Activated naive CD8-positive, alpha-beta T cell treated with anti-CD3 and anti-CD28 coated beads for 36 hours (primary cell): ENCODE measurements at places on chromosomes 2 and 18. TPM values are rescaled to one million over a fixed set of nuclear protein-coding genes. Genes with fewer than 3 reads are reported as not detected.

The ANKRD44 gene
- total RNA-seq = 121 TPM

DNA sequence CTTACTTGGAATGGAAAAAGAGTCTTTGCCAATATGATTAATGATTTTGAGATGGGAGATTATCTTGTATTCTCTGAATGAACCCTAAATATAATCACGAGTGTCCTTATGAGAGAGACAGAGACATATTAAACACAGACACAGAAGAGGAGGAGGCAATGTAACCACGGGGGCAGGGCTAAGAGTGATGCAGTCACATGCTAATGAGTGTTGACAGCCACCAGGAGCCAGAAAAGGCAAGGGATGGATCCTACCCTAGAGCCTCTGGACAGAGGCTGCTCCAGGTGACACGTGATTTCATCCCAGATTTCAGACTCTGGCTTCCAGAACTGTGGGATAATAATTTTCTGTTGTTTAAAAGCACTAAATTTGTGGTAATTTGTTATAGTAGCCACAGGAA, 679.6 kb downstream of the MBD2 start:
- H3K36me3 ChIP-seq = no peaks in the 10 kb centered on the region
- no peaks in the 10 kb centered on the region for H3K4me1 ChIP-seq
- no peak for DNase-seq
- no peak overlapping the region for H3K4me3 ChIP-seq
- H3K27me3 ChIP-seq = no peaks in the 10 kb centered on the region

- H3K4me3 ChIP-seq = no peak overlapping the region
- no peak for DNase-seq
- H3K36me3 ChIP-seq = no peaks in the 10 kb centered on the region
- H3K27ac ChIP-seq = no peak overlapping the region
- H3K27me3 ChIP-seq = no peaks in the 10 kb centered on the region
These were observed 1603.3 kb upstream of the ZEB2 start for GRCh38 chr2:146123256-146123655.

DNA sequence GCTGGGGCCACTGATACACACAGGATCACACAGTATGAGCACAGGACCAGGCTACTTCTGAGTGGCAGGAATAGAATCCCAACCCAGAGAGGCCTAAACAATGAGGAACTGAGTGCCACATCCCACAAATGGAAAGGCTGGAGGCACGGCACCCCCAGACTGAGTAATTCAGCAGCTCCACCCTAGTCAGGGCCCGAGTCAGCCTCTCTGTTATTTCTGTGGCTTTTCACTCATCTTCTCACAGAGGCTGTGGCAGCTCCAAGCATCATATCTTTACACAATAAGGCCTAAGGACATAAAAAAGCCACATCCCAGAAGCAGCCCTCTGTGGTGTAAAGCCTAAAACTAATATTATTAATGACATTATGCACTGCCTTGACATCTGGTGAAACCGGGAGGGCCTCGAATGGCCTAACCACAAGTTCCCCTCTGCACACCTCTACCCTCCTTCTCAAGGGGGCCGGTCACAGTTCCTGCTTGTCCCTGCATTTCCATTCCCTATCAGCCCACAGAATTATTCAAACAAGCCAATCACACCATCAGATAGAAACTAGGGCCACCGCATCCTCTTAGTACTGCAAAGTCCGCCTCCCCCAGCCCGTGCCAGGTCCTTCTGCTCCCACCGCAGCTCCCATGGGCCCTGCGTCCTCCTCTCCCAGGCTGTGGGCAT, 12.5 kb upstream of the MAL start:
- H3K27me3 ChIP-seq = no peaks in the 10 kb centered on the region
- no peak overlapping the region for H3K4me3 ChIP-seq

DNA sequence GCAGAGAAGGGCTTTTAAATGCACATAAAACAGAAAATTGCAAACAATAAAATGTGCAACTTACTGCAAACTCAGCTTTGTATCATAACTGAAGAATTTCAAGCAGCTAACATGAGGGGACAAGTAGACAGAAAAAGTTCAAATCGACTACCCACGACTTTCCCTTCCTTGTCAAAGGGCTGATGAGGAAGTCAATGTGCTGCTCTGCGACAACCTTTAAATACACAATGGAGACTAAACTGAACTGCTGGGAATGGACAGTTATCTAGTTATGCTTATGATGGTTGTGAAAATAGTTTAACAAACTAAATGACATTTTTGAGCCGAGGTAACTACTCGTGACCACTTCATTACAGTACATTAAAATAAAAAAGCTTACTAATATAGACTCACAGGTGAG, 84.1 kb downstream of the INO80D start:
- peaks cover 9% of the 10 kb centered on the region for H3K4me1 ChIP-seq
- H3K4me3 ChIP-seq = no peak overlapping the region

The MPP4 gene
- total RNA-seq = not detected

DNA sequence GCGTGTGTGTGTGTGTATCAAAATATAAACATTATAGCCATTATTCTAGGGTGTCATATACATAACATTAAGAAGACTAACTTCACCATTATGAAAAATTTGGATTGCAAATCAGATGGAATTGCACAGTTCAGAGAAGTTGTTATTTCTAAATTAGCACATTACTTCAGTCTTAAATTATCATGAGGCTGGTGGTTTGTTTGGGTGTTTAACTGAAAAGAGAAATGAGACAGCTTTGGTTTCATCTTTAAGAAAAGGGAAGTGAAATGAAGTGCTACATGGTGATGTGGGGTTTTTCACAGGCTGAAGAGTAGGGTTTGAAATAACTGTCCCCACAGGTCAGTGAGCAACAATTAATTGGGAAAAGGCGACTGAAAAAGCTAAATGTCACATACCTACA, 161.2 kb upstream of the XIRP2 start:
- no peak for DNase-seq
- no peaks in the 10 kb centered on the region for H3K27me3 ChIP-seq
- H3K4me1 ChIP-seq = no peaks in the 10 kb centered on the region
- no peak overlapping the region for H3K4me3 ChIP-seq

The AQP12B gene
- not detected for total RNA-seq

DNA sequence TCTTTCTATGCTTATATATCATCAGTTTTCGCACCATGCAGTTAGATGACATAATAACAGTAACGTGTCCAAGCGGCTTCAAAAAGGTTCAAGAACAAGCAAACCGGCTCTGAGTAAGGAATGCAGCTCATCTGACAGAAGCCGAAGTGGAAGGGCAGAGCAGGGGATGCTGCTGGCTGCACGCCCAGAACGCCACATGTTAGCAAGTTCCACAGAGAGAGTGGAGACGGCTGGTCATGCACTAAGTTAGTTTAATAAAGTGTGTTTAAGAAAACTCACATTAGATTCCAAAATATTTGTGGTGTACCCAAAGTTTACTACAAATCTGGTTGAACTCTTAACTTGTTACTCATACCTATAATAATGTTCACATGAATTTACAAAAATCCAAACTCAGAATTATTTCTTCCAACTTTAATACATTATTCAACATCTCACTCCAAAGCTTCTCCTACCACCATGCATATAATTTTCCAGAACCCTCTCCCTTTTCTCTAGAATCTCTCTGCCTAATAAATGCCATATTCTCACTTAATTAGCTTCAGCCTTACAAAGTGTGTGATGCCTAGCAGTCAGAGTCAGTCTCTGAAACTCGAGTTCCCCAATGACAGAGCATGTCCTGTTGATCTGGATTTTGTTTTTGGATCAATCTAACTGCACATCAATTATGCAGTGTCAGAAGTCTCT, 170.0 kb downstream of the DNAH7 start:
- no peak overlapping the region for H3K4me3 ChIP-seq
- H3K4me1 ChIP-seq = no peaks in the 10 kb centered on the region
- H3K27ac ChIP-seq = no peak overlapping the region
- no peaks in the 10 kb centered on the region for H3K27me3 ChIP-seq

The PDE11A gene
- total RNA-seq = not detected

GRCh38 chr18:59446012-59446411, 86.9 kb upstream of the LMAN1 start:
- H3K27me3 ChIP-seq = no peaks in the 10 kb centered on the region
- no peak overlapping the region for H3K4me3 ChIP-seq
- no peaks in the 10 kb centered on the region for H3K36me3 ChIP-seq
- H3K27ac ChIP-seq = no peak overlapping the region
- DNase-seq = no peak

DNA sequence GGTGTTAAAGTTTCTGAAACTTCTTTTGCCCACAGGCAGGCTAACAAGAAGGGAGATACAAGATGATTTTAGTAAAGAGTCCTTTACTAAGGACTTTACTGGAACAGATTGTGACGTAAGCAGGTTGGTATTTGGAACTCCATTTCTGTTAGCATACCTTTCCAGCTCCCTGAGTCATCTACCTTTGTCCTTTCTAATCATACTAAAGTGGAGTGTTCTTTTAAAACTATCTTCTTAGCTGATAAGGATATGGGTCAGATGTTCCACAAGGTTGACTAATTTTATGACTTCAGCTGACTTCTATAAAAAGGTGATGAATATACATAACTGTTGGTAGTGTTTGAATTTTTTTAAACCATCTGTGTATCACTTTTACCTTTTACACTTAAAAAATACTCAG, 21.1 kb downstream of the UGP2 start:
- H3K27me3 ChIP-seq = no peaks in the 10 kb centered on the region
- H3K4me3 ChIP-seq = no peak overlapping the region
- H3K36me3 ChIP-seq = peaks cover 27% of the 10 kb centered on the region
- H3K4me1 ChIP-seq = peaks cover 34% of the 10 kb centered on the region

- no peak for DNase-seq
- H3K4me1 ChIP-seq = peaks cover 6% of the 10 kb centered on the region
- H3K27me3 ChIP-seq = peaks cover 15% of the 10 kb centered on the region
- H3K4me3 ChIP-seq = no peak overlapping the region
- no peak overlapping the region for H3K27ac ChIP-seq
These were observed 96.7 kb downstream of the GALR1 start for GRCh38 chr18:77346208-77346810.

DNA sequence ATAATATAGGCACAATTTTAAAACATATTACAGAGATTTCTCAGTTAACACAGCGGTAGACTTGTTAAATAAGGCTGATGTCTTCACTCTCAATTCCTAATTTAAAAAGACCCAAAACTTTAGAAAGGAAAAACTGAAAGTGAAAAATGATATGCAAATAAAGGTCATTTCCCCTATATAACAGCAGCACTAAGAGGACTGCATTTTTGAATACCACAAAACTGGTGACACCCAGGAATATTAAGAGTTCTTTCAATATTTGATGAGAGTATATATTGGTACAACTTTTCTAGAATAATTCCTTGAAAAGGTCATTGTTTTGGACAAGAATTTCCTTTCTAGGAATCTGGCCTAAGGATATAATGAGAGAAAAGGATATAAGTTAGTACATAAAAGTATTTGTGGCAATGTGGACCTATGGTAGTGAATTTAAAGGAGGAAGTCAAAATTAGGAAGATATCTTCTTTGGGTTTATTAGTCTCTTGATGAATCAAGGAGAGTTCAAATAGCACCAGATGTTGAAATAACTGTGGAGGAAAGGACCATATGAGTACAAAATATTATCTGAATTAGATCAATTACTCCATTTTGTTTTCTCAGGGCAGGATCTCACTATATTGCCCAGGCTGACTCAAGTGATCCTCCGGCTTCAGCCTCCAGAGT, 70.3 kb downstream of the TMEM237 start:
- H3K4me3 ChIP-seq = no peak overlapping the region
- H3K27me3 ChIP-seq = no peaks in the 10 kb centered on the region
- no peak overlapping the region for H3K27ac ChIP-seq
- H3K4me1 ChIP-seq = peaks cover 8% of the 10 kb centered on the region
- H3K36me3 ChIP-seq = no peaks in the 10 kb centered on the region
- DNase-seq = no peak

DNA sequence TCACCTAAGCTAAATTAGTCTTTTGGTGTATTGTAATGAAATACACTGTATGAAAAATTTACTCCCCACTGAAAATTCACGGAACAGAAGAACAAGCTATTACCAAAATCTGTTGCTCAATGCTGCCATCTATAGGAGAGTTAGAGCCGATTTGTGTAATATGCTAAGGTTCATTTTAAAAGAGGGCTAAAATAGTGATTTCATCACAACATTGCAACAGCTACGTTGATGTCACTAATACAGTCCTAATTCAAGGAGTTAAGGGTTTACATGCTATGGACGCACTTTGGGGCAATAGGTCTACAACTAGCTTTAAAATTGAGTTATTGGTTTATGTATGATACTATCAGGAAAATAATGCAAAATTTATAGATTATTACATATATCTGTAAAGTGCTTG, 3.0 kb upstream of the IRS1 start:
- no peak overlapping the region for H3K4me3 ChIP-seq
- H3K4me1 ChIP-seq = peaks cover 23% of the 10 kb centered on the region
- peaks cover 25% of the 10 kb centered on the region for H3K27me3 ChIP-seq
- no peak overlapping the region for H3K27ac ChIP-seq
- no peaks in the 10 kb centered on the region for H3K36me3 ChIP-seq

The TXNL1 gene
- 86.6 TPM for total RNA-seq

The CROCC2 gene
- not detected for total RNA-seq

- no peak for DNase-seq
- H3K4me3 ChIP-seq = no peak overlapping the region
- H3K27me3 ChIP-seq = no peaks in the 10 kb centered on the region
- peaks cover 7% of the 10 kb centered on the region for H3K36me3 ChIP-seq
- peaks cover 71% of the 10 kb centered on the region for H3K4me1 ChIP-seq
- H3K27ac ChIP-seq = peak overlapping the region; percentile 98
These were observed 115.0 kb downstream of the SMAD7 start for GRCh38 chr18:48835745-48836170.

GRCh38 chr18:48662011-48662661, 123.3 kb downstream of the CTIF start:
- peaks cover 2% of the 10 kb centered on the region for H3K36me3 ChIP-seq
- H3K4me3 ChIP-seq = no peak overlapping the region

GRCh38 chr2:221571551-221572218, 419 bp downstream of the EPHA4 start:
- peak; percentile 12 for DNase-seq
- H3K4me3 ChIP-seq = peak overlapping the region; percentile 77
- peaks cover 81% of the 10 kb centered on the region for H3K27me3 ChIP-seq
- H3K4me1 ChIP-seq = peaks cover 22% of the 10 kb centered on the region
- H3K27ac ChIP-seq = no peak overlapping the region
- no peaks in the 10 kb centered on the region for H3K36me3 ChIP-seq

GRCh38 chr2:164287056-164287455, 334.2 kb downstream of the GRB14 start:
- DNase-seq = no peak
- H3K27ac ChIP-seq = no peak overlapping the region
- H3K36me3 ChIP-seq = no peaks in the 10 kb centered on the region
- H3K4me1 ChIP-seq = no peaks in the 10 kb centered on the region

The CNDP1 gene
- total RNA-seq = not detected

GRCh38 chr18:43893001-43893637, 615.8 kb upstream of the SYT4 start:
- H3K4me1 ChIP-seq = no peaks in the 10 kb centered on the region
- H3K27ac ChIP-seq = no peak overlapping the region
- no peak for DNase-seq
- H3K36me3 ChIP-seq = no peaks in the 10 kb centered on the region
- H3K4me3 ChIP-seq = no peak overlapping the region

The KCNG2 gene
- not detected for total RNA-seq

The TRIM54 gene
- 0.24 TPM for total RNA-seq

The GCKR gene
- total RNA-seq = not detected

- H3K27ac ChIP-seq = no peak overlapping the region
- H3K36me3 ChIP-seq = no peaks in the 10 kb centered on the region
- H3K4me3 ChIP-seq = no peak overlapping the region
- no peak for DNase-seq
- peaks cover 6% of the 10 kb centered on the region for H3K27me3 ChIP-seq
- H3K4me1 ChIP-seq = no peaks in the 10 kb centered on the region
These were observed 77.8 kb upstream of the SETBP1 start for GRCh38 chr18:44602845-44603244.
